ENCODE measurements at places on chromosomes 1 and 21.
A peak's percentile ranks its signal among the peaks of the same experiment; 100 is the strongest.

DNA sequence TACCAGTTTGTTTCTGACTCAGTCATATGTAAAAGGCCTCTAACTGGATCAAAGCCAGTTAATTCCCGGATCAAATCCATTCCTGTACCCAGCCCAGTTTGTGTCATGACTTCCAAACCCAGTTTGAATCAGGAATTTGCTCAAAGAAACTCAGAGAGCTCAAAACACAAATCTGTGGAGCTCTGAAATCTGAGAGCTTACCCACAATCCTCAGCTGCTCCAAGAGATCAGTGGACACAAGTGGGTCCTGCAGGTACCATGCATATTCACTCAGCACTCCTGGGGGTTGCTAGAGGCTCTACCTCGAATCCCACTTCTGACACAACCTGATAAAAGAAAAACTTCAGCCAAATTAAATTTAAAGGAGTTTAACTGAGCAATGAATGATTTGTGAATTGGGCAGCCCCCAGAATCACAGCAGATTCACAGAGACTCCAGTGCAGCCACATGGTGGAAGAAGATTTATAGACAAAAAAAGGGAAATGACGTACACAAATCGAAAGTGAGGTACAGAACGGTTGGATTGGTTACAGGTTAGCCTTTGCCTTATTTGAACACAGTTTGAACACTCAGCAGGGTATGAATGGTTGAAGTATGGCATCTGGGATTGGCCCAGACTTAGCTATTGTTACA lies 11.9 kb upstream of the MRPL55 start:
- no peak for DNase-seq

DNA sequence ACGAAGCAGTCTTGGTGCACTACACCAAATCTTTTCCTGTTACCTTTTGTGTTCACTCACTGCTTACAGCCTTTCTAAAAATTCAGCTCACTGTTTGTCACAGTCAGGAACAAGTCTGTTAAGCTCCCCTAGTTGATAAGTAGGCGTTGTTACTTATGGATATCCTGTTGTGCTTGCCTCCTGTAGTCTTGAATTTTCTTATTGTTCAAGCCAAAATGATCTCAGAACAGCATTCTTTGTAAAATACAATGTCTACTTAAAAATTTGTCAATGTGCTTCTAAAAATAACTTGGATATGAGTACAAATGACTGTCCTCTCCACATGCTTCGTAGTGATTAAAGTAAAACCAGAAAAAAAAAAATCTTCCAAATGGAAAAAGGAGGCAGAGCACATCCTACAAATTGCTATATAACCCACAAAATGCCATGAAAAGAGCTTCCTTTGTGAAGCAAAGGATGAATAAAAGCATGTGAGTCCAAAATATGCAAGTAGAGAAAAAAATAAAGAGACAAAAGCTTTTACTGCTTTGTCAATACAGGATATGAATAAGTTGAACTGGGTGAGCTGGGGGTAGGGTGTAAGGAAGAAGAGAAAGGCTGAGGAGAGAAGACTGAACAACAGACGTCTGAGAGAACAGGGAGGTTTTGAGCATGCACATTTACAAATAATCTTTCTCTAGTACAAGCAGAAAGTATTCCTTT lies 228.9 kb upstream of the ADGRL4 start:
- DNase-seq, result peak; percentile 17

DNA sequence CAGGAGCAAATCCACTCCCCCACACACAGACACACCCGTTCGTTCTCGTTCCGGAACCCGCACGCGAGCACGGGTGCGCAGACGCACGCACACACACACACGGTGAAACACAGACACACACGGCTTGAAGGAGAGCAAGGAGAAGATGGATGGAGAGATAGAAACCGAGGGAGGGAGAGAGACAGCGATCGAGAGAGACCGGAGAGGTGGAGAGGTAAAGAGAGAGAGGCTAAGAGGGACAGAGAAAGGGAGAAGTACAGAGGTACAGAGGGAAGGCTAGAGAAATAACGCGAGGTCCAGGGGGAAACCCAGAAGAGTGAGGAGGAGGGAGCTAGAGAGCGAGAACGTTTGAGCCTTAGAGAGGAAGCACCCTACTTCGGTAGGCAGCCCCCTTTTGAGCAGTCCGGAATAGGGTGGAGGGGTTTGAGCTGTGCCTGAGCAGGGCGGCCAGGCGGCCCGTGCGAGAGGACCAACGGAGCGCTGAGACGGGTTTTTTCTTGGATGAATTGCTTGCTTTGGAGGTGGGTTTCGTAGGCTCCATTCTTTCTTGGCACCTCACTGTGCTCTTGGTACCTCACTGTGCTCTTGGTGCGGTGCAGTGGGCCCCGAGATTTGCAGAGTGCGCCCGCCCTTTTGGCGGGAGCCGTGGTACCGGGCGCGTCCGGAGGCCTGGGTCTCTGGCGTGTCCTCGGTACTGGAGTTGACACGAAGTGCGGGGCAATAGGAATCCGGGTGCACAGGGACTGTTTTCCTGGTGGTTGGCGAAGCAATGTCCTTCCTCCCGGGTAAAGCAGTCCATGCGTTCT lies 88.4 kb upstream of the RHOU start:
- DNase-seq, result peak; percentile 58

GRCh38 chr1:64511044-64511443 lies 41.1 kb downstream of the CACHD1 start:
- DNase-seq, result no peak

DNA sequence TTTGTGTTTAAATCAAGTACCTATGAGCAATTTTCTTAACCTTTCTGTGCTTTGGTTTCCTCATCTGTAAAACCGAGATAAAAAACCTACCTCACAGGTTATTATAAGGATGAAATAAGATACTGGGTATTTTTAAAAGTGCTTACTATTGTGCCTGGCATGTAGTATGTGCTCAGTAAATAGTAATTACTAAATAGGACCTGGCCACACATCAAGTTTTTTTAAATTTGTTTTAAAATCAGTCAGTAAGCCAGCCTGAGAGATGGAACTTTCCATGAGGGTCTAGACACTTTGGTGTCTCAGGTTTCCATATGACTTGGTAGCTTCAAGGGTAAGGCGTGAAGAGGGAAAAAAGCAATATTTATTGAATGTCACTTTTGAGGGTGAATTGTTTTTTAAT lies 7.0 kb upstream of the ATF3 start:
- peak; percentile 35 for DNase-seq

DNA sequence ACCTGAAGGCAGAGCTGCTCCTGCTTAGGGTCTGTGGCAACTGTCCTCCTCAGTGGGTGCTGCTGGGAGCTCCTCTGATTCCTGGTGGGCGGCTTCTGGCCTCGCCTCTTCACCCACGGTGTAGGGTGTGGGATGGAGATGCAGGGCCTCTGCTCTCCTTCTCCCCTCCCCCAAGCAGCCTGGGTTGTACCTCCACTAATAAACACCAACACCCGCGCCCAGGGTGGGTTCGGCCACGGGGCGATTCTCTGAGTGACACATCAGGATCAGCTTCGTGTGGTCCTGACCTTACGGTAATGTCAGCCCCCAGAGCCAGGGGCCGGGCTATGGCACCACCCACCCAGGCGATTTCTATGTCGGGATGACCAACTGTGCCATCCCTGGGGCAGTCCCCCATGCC lies 23.7 kb downstream of the KRTAP10-1 start:
- no peak for DNase-seq

DNA sequence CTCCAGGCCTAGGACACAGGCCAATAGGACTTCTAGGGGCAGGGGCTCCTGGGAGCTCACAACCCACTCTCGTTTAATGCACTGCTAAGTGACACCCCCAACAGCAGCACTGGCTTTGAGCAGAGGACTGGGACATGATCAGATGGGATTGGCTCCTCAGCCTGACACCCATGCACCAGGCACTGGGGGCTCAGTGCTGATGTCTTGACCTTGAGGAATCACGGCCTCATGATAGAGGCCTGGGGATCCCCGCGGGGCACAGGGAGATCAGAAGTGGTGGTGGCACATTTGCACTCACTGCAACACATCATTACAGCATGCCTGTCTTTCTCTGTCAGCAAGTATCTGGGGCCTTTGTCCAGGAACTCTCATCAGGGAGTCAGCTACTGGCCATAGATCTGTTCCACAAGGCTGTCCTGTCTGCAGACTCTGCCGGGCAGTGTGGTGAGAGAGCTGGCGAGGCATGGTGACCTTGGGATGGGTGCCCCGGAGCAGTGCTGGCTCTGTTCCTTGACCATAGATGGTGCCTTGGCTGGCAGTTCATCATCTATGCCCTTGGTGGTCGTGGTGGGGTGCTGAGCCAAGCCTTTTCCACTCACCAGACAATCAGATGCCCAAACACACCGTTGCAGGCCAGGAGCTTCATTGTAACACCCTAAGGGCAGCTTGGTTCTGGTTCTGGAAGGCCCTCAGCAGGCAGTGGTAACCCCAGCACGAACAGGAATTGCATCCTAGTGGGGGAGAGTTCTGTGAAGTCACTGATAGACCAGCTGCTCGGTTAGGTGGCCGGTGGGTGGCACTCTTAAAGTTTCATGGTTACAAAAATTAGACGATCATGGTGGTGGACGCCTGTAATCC lies 22.2 kb upstream of the PARP1 start:
- no peak for DNase-seq

GRCh38 chr1:246805135-246805716 lies 81.0 kb downstream of the SCCPDH start:
- DNase-seq, result no peak

DNA sequence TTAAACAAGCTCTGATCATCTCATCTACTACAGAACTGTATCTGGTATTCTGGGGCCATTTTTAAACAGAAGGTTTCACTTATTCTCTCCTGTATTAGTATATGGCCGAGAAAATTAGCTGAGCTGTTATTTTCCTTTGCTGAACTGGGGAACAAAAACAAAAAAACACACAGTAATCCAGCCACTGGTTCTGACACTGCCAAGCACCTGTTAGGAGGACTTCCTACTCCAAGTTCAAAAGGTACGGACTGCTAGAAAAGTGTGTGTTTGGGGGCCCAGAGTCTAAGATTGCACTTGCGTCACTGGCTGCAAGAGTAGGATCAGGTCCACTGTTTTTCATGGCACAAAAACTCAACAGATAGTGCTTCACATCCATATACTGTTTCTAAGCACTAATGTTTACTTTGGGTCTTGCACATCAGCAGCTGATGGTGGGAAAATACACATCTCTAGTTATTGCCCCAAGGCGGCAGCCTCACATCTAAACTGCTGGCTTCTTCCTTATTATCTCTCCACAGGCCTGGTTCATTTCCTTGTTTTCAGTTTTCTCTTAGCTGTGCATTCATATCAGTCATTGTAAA lies 226.1 kb downstream of the FGGY start:
- DNase-seq, result peak; percentile 24

DNA sequence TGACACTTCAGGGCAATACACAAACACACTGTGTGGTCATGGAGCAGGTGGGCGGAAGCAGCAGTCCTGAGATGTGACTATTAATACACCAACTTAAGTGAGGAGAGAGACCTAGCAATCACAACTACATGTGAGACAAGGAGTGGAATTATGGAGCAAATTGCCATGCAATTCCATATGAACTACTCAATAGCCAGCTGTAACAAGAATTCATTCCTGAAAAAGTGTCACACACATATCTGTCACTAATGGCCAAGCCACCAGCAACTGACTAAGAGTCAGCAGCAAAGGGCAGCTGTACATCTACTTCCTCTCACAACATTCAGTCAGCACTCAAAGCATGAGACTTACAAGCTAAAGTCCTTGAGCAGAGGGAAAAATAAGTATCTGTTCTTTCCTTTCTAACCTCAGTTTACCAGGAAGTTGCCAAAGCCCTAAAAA lies 46.2 kb downstream of the GPR3 start:
- DNase-seq, result no peak

DNA sequence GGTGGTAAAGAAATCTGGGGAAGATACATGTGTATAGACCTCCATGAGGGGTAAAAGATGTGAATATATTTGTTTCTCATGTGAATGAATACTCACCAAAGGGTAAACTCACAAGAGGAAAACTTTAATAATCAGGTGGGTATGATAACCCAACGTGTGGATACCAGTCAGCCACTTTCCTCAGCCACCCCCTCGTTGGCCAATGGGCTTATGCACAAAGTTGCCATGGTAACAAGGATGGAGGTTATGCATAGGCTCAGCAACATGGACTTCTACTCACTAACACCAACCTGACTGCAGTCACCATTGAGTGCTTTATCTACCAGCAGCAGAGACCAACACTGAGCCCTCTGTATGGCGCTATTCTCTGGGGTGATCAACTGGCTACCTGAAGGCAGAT lies 424.4 kb downstream of the DUSP10 start:
- no peak for DNase-seq

- DNase-seq, result no peak
These were observed 85.2 kb downstream of the HHAT start for GRCh38 chr1:210413951-210414350.

- peak; percentile 88 for DNase-seq
These were observed 119.7 kb upstream of the WNT4 start for GRCh38 chr1:22262583-22262982.

DNA sequence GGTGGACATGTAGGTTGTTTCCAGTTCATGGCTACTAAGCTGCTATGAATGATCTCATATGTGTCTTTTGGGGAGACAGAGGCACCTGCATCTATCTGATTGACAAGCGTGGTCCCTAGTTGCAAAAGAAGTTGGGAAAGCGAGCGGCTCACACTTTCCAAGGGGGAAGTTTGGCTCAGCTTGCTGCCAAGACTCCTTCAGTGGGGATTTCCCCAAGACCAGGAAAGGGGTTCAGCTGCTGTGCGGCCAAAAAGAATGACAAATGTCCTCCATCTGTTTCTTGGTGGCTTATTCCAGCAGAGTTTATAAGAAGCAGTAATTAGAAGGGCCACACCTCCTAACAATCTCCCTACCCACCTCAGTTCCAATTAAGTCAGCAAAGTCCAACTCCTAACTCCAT lies 128.5 kb upstream of the GALNT2 start:
- no peak for DNase-seq

DNA sequence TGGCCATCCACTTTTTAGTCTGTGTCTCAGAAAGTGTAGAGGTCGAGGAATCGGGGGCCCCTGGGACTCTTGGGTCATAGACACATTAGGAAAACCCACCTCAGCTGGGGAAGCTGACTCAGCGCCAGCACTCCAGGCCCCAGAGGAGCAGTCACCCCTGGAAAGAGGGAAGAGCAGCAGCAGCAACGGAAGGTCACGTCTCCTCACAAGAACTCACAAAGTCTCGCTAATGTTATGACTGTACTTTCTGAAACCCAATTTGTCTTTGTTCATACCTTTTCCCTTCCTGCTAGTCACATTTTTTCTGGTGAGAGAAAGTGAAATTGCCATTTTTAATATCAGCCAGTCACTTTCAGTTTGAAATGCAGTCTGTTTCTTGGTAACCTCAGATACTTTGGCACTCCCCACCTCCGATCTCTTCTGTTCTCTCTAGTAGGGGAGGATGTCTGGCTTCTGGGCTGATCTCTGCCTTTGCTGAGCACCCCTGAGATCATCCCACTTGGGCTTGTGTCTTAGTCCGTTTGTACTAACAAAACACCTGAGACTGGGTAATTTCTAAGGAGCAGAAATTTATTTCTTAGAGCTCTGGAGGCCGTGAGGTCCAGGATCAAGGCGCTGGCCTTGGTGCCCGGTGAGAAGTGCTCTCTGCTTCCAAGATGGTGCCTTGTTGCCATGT lies 6.0 kb upstream of the NLRP3 start:
- DNase-seq, result no peak

All from NCI-H69 (cell line).